CD4-positive, alpha-beta T cell treated with Interferon gamma for 1 hour (primary cell): ENCODE measurements at places on chromosomes 2 and 18.

DNA sequence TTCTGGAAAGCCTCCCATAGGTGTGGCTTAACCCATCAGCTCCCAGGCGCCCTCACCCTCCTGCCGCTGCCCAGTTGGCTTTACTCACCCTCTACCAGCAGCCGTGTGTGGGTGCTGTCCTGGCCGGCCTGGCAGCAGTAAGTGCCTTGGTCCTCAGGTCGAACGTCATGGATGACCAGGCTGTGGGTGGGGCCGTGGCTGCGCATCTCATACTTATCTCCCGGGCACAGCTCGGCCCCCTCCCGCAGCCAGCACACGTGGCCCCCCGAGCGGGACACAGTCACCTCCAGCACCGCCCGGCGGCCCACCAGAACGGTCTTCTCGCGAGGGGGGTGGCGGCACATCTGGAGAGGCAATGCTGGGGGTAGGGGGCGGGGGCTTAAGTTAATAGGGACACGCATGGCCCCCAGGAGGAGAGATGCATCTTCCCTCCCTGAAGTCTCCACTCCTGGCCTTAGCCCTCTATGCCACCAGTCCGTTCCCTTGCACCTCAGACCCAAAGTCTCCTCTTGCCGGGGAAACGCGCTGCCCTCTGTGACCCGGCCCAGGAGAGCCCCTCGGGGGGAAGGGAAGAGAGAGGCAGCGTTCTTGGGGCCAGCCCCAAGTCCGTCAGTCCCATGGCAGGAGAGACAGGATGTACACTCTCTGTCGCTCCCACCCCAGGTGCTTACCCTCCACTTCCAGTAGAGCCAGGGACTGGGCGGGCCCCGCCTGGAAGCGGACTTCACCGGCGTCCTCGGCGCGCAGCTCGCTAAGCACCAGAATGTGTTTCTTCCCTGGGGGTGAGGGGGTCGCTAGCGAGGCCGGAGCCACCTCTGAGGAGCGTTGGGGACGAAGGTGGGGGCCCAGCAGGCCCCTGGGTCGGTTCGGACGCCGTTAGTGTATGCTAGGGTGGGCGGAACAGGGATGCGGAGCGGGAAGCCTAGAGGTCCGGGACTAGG lies 7.9 kb downstream of the TMEM198 start:
- no peak for DNase-seq

GRCh38 chr18:48827291-48828193 lies 123.2 kb downstream of the SMAD7 start:
- no peak for DNase-seq

DNA sequence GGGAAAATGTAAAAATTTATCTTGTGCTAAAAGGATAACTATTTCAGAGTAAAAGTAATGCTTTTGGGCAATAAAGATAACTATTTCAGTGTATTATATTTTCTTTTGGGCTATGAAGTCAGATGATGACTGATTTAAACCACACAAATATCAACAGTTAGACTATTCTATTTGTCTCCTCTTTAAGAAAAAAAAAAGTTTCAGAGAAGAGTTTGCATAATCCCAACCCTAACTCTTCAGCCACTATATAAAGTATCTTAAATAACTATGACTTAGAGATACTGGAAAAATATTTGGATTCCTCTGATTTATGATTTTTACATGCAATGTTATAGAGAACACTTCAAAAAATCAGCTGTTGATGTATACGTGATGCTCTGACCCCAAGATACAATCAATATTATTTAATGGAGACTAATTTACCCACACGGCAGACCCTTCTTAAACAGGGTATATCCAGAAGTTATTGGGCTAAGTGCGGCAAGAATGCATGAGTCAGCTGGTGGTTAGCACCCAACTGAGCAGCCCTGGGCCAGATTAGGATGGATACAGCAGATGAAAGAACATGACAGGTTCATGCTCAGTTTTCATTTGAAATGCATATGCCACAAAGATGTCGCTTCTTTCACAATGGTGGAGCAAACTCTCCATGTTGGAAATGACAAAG lies 279.0 kb downstream of the AFF3 start:
- no peak for DNase-seq

DNA sequence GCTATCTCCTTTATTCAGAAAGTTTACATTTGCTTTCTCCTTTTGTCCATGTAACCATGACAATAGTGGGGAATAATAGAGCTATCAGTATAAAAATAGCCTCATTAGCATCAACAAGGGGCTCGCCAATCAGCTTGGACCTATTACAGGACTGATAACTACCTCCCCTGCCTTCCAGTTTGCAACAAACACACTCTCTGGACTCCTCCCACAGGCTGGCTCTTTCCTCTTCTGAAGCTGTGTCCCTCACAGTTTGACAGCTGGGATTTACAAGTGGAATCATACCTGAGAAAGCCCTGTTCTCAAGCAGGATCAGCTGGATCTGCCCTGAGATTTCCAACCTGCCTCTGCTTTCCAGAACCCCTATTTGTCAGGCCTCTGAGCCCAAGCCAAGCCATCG lies 162.5 kb downstream of the GRB14 start:
- no peak for DNase-seq

GRCh38 chr2:232817756-232818155 lies 41.4 kb upstream of the KCNJ13 start:
- no peak for DNase-seq

GRCh38 chr2:144452989-144453336 lies 67.0 kb downstream of the ZEB2 start:
- no peak for DNase-seq

DNA sequence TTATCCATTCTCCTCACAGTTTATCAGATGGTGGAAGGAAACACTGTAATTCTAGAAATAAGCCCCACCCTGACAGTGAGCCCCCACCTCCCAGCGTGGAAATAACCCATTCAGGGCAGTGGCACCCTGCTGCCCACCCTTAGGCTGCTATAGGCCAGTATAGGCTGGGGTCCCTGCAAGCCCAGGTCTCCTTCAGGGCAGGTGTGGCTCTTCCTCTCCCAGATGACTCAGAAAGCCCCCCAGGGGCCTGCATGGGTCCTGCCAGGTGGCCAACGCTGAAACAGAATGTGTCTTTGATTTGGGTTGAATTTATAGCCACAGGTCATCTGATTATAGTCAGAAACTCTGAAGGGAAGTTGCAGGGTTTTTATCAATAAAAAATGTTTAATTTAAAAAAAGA lies 136.4 kb downstream of the SH3RF3 start:
- no peak for DNase-seq

GRCh38 chr2:145739681-145740080 lies 1219.8 kb upstream of the ZEB2 start:
- no peak for DNase-seq

GRCh38 chr18:74259347-74259746 lies 32.4 kb downstream of the CYB5A start:
- no peak for DNase-seq

- DNase-seq = no peak
Measured at GRCh38 chr2:214019229-214019972, 391.5 kb upstream of the VWC2L start.

DNA sequence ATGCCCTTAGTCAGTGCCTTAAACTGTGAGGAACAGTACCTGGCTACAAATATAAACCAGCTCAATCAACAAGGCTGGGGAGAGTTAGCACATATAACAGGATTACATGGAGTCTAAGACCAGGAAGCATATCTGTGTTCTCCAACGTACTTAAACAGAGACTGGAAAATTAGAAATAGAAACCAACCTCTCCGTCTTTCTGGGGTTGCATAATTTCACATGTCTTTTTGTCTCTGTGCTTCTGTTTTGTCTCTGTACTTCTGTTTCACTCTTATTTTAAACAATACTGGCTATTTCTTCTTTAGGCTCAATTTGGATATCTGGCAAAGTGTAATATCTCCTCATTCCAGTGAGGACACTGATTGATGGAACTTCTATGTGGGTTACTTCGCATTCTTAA lies 749.0 kb upstream of the ZEB2 start:
- DNase-seq = no peak

DNA sequence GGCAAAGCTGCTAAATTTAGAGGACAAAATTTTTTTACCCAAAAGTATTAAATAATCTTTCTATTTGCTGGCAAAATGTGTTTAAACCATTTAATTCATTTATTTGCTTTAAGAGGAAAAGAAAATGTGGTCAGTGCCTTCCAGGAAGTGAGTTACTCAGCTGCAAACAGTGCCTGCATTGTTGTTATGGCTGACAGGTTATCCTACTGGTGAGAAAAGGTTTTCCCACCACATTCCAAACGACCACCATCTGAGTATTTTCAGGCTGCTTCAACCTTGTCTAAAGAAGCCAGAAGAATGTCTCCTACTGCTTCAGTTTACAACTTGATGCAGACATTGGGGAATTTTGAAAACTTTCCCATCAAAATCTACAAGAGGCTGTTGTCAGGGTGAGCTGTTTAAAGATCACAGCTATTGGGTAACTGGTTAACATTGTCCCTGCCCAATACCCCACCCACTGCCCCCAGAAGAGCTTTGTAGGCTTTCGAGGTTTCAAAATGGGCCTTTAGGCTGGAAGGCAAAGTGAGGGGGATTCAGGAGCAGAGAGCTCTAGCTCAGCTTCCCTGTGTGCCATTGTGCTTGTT lies 461.3 kb upstream of the FANCL start:
- no peak for DNase-seq

DNA sequence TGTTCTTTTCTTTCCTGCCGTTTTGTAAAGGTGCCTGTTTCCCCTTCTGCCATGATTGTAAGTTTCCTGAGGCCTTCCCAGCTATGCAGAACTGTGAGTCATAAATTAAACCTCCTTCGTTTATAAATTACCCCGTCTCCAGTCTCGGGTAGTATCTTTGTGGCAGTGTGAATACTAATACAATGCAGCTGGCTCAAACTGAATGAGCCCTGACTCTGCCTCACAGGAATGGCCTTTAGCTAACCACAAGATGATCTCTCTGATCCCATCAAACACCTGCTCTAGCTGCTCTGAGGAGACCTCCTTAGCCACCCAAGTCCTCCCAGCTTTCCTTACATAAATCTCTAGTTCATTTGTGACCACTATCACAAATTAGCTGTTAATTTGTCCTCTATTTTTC lies 41.5 kb upstream of the CAB39 start:
- no peak for DNase-seq

DNA sequence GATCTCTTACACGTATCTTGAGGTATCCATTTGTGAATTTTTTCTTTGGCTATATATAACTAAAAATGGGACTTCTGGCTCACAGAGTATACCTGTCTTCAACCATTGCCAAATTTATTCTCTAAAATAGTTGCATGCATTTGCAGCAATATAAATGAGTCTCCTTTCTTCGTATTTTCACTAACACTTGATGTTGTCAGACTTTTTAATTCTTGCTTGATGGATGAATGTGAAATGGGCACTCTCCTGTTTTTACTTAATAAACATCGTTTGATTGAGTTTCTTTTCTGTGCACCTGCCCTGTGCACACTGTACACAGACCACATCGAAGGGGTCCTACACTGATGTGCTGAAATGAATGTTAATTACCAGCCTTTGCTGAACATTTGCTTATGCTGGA lies 121.8 kb downstream of the DDX1 start:
- DNase-seq = no peak

DNA sequence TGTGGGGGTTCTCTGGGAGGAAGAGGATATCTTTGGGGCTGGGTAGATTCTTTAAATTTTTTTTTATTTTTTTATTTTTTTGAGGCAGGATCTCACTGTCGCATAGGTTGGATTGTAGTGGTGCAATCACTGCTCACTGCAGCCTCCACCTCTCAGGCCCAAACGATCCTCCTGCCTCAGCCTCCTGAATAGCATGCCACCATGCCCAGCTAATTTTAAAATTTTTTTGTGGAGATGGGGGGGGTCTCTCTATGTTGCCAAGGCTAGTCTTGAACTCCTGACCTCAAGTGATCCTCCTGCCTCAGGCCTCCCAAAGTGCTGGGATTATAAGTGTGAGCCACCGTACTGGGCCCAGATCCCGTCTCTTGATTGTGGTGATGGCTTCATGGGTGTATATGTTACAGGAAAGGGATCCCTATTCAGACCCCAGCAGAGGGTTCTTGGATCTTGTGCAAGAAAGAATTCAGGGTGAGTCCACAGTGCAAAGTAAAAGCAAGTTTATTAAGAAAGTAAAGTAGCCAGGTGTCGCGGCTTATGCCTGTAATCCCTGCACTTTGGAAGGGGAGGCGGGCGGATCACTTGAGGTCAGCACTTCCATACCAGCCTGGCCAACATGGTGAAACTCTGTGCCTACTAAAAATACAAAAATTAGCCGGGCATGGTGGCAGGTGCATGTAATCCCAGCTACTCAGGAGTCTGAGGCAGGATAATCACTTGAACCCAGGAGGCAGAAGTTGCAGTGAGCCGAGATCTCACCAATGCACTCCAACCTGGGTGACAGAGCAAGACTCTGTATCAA lies 2.0 kb upstream of the C2orf68 start:
- DNase-seq = no peak

GRCh38 chr2:138087751-138088593 lies 123.7 kb downstream of the HNMT start:
- no peak for DNase-seq

DNA sequence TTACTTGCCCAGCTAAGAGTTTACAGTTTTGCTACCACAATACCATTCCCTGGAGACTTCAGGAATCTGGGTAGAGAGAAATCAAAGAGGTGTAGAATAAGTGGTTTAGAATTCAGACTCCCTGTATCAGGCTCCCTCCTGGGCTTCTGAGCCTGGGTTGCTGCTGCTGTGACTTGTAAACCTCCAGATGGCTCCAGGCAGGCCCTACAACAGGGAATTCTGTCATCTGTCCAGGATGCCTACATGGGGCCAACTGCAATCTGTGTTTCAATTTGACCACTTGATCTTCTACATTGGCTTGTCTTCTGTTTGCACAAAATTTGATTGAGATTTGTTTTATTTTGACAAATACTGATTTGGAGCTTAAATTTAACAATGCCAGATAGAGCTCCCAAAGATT lies 183.9 kb downstream of the RAD51AP2 start:
- DNase-seq = no peak

- DNase-seq = no peak
Measured at GRCh38 chr2:120250640-120251039, 2.0 kb upstream of the RALB start.
